Suppressor macrophage (primary cell): ENCODE measurements at places on chromosomes 13 and 19.

GRCh38 chr13:59492030-59492636, 671.6 kb downstream of the DIAPH3 start:
- DNase-seq, result no peak

- no peak for DNase-seq
Measured at GRCh38 chr19:55196803-55197202, 12.5 kb downstream of the PTPRH start.

DNA sequence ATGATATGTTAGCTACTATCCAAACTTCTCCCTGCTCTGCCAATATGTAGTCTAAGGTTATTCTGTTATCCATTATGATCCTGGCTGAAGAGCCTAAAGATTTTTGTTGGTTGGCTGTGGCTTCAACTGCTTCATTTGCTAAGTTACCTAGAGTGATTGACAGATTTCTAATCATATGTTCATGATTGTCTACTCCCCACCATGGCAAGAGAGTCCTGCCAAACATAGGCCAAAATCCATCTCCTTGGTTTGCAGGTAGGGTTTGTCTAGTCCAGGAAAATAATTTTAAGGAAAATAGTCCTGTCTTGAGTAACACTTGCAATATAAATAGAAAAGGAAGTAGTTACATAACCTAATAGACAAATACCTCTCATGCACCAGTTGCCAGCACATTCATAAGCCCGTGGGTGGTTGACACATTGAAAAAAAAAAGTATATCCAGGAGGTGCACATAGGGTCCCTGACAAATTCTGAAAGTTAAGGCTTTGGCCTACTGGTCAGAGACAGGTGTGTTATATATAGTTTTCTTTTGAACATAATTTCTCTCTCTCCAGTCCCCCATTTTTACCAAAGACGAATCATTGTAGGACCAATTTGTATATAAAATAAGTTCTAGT, 5.4 kb upstream of the CBY2 start:
- DNase-seq, result peak; percentile 24

DNA sequence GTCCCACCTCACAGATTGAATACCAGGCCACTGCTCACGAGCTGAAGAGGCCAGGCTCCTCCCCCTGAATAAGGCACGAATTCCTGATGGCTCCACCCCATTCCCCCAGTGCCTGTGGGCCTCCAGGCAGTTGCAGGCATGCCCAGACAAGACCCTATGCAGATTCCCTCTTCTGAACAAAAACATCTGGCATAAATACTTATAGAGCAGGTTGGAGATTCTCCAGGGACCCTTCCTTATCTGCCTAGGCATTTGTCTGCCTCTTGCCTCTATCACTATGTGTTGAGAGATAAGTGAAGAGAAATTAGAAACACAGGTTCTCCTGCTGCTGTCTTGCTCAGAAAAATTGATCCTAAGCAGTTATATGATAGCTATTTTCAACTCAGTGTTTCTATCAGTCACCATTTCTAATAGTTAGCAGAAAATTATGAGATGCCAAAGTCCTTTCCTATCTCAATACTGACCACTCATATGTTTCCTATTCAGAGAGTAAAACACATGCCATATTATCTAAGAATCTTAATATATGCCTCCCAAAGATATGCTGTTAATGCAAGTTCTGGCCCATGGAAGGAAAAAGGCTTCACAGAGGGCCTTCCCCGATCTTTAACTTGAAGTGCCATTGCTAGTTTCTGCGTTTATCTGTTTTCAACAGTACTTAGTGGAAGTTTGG, 364.0 kb downstream of the KCTD12 start:
- no peak for DNase-seq

DNA sequence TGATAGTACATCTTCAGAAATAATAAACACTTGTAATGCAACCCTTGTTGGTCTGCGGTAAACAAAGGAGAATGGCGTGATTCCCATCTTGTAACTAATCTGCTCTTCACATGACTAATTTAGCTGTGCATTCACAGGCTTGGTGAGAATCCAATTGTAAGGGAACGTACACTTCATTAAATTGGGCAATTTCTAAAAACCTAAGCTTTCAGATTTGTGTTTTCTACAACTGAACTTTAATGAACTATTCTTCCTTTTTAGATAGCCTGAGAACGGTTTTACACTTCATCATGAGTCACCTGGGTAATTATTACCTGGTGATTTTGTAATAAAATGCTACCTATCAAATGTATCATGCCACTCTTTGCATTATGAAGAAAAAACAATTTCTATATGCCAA, 306.9 kb downstream of the KLF5 start:
- DNase-seq, result no peak

- DNase-seq, result no peak
Measured at GRCh38 chr13:20953245-20953931, 50.8 kb upstream of the XPO4 start.

DNA sequence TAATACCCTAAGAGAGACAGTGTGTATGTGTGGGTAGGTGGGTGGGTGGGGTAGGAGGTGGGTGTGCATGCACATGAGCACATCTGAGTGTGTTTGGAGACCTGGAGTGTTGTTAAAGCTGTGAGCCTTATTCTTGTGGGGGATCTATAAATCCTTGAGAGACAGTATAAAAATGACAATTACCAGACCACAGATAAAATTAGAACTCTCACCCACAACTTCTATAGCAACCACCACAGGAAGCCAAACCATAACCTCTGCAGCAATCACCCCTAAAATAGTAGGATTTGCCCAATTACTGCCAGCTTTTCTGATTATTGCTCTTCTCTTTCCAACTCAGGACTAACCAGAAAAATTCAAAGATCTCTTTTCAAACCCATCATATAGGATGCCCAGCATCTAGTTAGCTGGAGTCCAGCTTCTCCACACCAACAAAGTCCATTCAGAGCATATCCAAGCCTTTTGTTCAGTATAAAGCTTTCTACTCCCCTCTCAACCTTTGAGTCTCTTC, 93.4 kb upstream of the SLITRK1 start:
- DNase-seq, result no peak

DNA sequence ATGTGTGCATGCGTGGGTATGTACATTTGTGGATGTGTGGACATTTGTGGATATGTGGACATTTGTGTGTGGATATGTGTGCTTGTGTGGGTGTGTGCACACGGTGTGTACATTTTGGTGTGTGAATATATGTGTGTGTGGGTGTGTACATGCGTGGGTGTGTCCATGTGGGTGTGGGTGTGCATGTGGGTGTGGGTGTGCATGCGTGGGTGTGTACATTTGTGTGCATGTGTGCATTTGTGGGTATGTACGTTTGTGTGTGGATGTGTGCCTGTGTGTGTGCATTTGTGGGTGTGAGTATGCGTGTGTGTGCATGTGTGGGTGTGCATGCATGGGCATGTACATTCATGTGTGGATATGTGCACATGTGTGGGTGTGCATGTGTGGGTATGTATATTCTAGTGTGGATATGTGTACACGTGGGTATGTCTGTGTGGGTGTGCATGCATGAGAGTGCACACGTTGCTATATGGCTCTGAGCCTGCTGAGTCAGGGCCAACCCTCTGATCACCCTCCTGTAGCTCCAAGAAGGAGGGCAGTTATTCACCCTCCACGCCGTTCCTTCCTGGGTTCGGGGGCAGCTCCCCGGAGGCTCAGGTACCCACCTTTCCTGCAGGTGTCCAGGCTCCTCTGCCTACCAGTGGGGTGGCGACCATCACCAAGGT, 20.3 kb downstream of the COMP start:
- DNase-seq, result no peak

- no peak for DNase-seq
Measured at GRCh38 chr19:47860602-47861297, 1.7 kb downstream of the TPRX2 start.

DNA sequence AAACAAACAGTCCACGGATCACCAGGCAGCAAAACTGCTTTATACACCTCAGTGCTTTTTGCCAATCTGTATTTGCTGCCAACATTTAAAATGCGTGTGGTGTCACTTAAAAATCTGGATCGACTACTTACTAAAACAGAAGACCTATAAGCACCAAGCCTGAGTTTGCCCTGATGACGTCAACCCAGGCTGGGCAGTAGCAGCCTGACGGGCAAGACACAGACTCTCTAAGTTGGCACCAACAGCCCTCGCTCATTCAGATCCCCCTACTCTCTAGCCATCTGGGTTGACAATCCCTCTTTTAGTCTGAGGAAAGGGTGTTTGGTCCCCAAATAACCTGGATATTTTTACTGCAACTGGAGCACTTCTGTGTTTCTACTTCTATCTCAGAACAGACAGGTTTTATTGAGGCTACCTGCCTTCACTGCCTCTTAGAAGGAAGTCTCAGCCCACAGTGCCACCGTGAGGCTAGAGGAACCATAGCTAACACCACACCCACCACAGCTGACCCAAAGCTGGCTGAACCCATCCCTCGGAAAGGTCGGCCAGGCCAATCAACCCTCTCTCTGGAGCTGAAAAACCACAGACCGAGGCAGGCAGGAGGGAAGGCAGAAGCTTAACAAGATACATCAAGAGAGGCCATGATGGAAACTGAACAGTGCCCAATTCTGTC, 6.9 kb downstream of the SUGP2 start:
- DNase-seq, result peak; percentile 29

GRCh38 chr19:31272583-31273106, 76.6 kb downstream of the TSHZ3 start:
- no peak for DNase-seq

- no peak for DNase-seq
Measured at GRCh38 chr19:39327363-39328045, 6.8 kb upstream of the LRFN1 start.

GRCh38 chr19:34431681-34432402, 3.7 kb downstream of the UBA2 start:
- DNase-seq, result no peak
